ENCODE measurements at places on chromosomes 1 and 21. TPM values are rescaled to one million over a fixed set of nuclear protein-coding genes. Genes with fewer than 3 reads are reported as not detected.

DNA sequence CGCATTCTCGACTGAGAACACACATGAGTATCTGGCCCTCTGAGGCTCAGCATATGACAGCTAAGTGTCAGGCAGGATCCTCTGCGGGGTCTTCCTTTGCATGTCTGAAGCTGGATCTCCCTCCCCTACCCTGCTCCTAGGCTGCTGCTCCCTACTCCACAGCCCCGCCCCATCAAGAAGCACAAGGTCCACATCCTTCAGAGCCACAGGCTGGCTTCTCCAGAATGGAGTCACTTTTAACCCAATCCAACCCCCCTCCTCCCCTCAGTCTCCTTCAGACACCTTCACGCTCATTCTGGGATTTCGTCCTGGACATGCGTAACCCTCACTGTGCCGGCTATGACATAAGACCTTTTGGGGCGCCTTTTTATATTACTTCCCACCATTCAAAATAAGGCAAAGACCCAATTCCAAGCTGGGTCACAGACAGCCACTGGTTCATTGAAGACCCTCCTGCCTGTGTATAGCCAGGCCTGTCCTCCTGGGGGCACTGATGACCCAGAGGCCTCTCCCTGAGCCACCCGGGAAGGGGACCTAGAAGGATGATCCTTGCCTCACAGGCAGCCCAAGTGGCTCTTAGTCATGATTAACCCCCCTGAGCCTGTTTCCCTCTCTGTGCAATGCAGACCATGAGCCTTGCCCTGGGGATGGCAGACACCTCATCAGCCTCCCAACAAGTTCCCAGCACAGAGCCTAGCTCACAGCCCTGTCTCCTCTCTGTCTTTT is 4.7 kb downstream of the ADGRB2 start:
- no peak for DNase-seq

DNA sequence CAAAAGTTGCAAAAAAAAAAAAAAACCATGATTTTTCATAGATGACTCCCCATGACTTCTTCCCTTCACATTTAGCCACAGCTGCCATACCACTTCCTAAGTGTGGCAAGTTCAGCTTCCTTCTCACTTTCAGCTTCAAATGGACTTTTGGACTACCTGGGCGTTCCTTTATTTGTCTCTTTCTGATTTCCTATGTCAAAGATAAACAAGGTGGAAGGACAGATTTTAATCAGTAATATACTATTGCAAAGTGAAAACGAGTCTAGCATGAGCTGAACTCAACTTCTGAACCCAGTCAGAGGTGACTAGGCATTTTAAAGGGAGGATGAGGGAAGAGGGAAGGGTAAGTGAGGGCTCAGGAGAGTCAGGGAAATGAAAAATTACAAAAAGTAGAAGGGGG is 14.4 kb upstream of the SCCPDH start:
- no peak for DNase-seq

Gene ARHGAP29
- 30.0 TPM for total RNA-seq

DNA sequence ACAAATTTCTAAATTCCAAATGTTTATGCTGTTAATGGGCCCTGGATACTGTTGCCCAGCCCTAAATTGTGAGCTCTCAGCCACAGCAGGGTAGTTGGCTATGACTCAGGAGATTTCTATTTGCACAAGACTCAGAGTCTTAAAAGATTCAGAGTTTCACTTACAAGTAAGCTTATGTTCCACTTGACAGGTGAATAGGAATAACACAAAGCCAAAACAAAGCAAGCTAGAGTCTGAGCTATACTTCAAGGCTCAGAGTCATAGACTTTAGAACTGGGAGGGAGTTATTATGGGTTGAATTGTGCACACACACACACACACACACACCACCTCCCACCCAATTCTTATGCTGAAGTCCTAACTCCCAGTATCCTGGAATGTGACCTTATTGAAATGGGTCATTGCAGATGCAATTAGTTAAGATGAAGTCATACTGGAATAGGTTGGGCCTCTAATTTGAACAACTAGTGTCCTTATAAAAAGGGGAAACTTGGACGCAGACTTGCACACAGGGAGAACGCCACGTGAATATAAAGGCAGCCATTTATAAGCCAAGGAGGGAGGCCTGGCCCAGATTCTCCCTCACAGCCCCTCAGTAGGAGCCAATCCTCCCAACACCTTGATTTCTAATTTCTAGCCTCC is 30.2 kb downstream of the PRDX6 start:
- DNase-seq = no peak

Gene NR1I3
- total RNA-seq = not detected

DNA sequence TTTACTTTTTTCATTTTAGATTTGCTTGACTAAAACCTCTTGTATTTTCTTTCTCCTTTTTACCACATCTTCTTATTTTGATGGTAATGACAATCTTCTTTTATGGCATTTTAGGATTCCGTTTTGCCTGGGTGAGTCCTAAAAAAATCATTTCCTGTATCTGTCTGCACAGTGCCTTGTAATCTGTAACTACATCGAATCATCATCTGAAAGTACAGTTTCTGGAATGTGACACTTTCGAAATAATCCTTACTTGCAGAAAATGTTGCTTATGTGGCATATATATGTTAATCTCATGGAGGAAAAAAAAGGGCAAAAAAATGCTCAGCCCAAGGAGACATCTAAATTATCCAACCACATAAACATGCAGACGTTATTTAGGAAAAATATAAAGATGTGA is 29.0 kb downstream of the GREM2 start:
- no peak for DNase-seq

- DNase-seq = no peak
Observed at GRCh38 chr1:116494353-116494692, 76.5 kb downstream of the CD58 start.

DNA sequence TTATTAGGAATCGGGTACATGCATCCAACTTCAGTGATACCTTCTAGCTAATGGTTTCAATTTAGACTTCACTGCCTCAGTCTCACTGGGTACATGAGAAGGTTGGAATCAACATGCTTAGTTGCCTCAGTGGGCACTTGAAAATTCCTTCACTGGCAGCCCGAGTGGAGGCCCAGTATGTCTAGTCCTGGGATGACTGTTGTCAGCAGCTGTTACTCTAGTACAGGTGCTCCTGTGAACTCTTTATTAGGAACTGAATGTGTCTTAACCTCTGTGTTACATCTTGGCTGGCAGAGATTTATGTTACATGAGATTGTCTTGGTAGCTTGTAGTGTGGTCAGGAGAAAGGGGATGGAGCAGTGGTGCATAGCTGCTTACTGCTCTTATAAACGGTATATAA is 13.4 kb downstream of the PLA2G2E start:
- DNase-seq = no peak

Gene AMIGO1
- 6.0 TPM for total RNA-seq

- no peak for DNase-seq
Observed at GRCh38 chr1:113140176-113140575, 67.2 kb downstream of the LRIG2 start.

DNA sequence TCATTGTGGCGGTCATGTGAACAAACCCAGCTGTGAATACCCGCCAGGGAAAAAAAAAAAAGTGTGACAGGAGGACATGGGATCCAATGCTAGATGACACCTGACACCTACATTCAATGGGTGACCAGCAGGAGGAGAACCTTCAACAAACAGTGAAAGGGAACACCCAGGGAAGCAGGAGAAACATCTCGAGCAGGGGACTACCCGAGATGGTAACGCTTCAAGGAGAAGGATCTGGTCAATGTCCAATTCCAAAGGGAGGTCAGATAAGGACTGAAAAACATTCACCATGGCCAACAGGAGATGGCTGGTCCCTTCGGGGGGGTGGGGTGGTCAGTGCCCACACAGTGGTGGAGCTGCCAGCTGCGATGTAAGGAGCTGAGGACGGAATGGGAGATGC is 46.3 kb downstream of the PTPN14 start:
- DNase-seq = no peak

DNA sequence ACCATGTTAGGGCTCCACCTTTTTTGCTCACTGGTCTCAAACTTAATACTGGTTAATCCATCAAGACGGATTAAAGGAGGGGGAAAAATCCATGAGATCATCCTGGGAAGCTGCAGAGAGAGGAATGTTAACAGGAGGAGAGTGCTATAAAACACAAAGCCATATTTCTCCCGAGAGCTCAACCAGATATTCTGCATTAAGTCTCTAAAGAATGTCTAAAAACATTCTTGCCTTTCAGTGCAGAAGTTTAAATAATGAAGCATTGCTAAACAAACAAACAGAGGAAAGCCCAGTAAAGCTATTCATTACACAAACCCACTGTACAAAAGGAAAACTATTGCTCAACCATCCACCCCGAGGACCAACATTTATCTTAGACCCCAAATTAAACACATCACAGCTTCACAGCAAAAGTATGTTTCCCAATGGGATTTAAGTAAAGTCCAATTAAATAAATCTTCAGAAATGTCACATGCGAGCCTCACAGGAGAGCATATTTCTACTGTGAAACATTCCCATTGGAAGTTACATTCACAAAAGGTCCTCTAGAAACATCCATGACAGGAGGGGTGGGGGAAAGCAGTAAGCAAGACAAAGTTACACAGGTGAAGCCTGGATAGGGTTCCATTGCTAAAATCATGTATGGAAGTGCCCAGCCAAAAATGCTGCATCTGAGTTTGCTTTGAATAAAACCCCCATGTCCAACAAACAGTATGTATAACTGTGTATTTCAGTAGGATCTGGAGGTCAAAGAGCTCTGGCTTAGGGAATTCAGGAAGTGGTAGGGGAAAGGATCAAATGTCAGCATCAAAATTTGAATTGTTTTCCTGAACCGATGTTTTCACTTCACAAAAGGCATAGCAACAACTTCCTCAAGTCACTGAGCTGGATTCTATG is 23.3 kb downstream of the DUSP10 start:
- no peak for DNase-seq

GRCh38 chr21:45507523-45507875 is 34.7 kb downstream of the SLC19A1 start:
- DNase-seq = no peak

- DNase-seq = peak; percentile 96
Observed at GRCh38 chr1:8026153-8026975, at the start of gene ERRFI1. TSS of gene ERRFI1 (minus strand) at chr1:8026309. CDS start at chr1:8015619, 10,690 bp downstream.
